ENCODE measurements at places on chromosomes 13 and 19.

DNA sequence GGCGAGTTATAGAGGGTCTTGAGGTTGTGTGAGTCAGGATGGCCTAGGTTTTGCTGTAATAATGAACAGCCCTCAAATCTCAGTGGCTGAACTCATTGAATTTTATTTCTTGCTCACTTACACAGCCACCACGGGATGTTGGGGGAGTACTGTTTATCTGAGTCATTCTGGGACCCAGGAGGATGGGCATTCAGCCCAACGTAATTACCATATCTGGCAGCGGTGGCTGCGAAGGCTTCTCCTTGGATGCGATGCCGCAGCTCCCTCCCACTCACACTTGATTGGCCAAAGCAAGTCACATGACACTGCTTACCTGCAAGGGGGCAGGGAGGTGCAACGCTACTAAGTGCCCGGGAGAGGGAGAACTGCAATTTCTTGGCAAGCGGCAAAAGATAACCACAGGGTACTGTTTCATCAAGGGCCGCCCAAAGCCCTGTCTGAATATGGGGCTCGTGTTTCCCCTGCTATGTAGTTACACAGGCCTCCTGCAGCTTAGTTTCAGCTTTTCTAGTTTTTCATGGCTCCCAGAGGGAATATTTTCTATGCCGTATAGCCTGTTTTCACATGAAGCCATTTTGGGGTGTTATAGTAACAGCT is 19.9 kb downstream of the ZSWIM9 start:
- DNase-seq = peak; percentile 54

- no peak for DNase-seq
Measured at GRCh38 chr13:35887115-35887666, 244.0 kb downstream of the DCLK1 start.

- no peak for DNase-seq
Measured at GRCh38 chr19:10173527-10173926, 21.2 kb downstream of the DNMT1 start.

GRCh38 chr19:48698046-48698445 is 2.3 kb downstream of the FUT2 start:
- DNase-seq = no peak

DNA sequence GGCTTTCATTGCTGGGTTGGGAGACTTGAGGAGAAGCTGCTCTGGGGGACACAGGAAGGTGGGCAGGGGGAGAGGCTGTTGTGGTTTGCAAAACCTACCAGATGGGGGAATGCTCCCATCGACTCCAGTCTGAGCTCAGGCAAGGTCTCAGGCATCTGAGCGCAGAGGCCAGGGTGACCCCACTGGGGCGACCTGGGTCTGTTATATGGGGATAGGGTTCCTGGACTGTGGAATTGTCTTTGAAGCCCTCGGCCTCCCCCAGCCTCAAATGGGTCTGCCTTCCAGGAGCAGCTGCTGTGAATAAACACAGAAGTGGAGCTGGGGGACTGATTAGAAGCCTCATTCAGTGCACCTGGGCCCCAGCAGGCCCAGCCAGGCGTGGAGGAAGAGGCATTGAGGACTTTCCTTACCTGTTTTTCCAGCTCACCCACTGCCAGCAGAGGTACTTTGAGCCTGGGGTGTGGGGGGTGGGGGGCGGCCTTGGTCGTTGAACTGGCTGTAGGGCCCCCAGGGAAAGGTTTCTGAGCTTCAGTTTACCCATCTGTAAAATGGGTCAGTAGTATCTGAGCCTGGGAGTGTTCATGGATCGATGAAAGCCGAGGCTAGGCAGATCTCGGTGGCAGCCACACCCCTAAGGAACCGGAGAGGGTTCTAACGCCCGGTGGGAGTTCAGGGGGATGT is 1.4 kb downstream of the CERS4 start:
- no peak for DNase-seq

GRCh38 chr19:37938353-37938752 is 31.3 kb downstream of the SIPA1L3 start:
- no peak for DNase-seq

GRCh38 chr13:106361621-106362020 is 173.8 kb downstream of the EFNB2 start:
- no peak for DNase-seq

DNA sequence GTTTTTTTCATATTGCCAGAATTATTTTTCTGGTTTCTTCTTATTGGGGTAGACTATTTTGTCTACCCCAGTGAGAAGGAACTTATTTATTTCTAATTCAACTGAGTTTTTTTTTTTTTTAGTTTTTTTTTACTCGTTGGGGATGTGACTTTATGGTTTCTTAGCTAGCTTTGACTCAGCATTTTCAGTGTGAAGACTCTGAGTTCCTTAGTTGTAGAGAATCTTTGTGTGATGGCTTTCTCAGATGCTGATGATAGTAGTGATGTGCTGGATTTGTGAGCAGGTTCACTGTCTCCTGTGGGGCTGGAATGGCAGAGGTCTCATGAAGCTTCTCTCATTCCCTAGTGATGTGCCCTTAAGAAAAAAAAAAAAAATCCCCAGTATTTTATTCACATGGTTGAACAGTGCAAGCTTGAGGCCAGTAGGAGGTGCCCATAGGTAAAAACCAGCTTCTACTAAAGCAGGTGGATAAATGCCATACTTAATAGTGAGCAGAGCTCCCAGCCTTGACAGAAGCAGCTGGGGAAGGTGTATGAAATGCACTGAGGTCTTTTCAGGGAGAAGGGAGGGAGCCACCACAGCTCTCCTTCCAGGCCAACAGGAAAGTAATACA is 106.2 kb upstream of the KLF5 start:
- DNase-seq = no peak

DNA sequence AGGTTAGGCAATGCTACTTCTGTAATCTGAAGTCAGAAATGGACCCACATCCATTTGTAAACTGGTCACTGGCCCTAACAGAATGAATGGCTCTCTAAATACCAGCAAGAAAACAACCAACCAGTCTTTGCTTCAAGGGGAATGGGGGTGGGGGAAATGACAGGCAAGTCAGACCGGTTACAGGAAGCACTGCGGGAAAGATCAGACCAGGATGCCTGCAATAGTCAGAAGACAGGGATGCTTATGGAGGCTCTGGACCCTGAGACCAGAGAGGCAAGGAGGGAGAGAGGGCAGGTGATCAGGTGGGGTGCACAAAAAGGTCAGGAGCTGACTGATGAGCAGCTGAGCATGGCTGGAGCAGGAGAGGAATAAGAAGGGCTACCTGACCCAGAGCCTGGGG is 13.1 kb downstream of the MED26 start:
- no peak for DNase-seq

DNA sequence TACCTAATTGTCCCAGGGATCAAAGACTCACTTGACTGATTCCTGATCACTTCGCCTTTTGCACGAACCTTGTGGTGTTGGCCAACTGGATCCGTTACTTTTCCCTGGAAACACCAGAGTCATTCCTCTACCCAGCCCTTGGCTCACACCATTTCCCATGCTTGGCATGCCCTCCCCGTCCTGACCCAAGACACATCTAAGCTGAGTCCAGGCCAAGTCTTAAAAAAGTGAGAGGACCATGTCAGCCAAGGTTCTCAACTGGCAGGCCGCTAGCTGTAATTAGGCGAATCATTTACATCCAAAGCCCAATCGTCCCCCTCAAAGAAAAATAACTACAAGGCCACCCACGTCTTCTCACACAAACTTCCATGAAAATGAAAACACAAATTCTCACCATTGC is 11.5 kb downstream of the PLAUR start:
- DNase-seq = no peak

All from CD4-positive, alpha-beta T cell (primary cell).